ENCODE measurements at places on chromosomes 6 and 20. TPM values are rescaled to one million over a fixed set of nuclear protein-coding genes. Genes with fewer than 3 reads are reported as not detected.

The PKHD1 gene
- polyA plus RNA-seq: 0.02 TPM

The MAP1LC3A gene
- polyA plus RNA-seq: 44.8 TPM

The LPIN3 gene
- 5.2 TPM for polyA plus RNA-seq

The MOCS1 gene
- 18.8 TPM for polyA plus RNA-seq

The COL9A3 gene
- 4.2 TPM for polyA plus RNA-seq

The CRYBG1 gene
- 13.2 TPM for polyA plus RNA-seq

The KLHDC3 gene
- 74.4 TPM for polyA plus RNA-seq

The ULBP1 gene
- 1.9 TPM for polyA plus RNA-seq

The NRSN1 gene
- polyA plus RNA-seq: not detected

The RIPOR3 gene
- polyA plus RNA-seq: 9.9 TPM

The CDYL gene
- 5.8 TPM for polyA plus RNA-seq

The MBOAT1 gene
- 2.3 TPM for polyA plus RNA-seq

DNA sequence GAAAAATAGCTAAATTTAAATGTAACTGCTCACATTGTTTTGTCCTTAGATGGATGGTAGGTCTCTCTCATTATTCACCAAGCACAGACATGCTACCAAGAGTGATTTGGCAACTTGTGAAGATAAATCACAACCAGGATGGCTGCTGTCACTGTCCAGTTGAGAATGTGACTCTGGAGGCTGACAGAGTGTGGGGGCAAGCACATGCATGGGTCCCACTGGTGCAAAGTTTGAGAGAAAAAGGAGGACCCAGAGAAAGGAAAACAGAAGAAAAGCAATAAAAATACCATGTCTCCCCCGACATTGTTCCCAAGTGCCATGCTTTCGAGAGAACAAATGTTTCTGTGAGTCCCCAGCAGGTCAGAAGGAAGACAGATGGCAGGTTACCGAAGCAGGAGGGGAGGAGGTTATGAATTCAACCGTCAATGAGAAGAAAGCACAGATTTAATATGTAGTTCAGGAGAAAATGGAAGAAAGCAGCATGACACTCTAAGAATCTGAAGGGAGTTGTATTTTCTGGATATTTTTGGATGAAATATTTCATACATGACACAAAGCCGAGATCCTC lies 73.0 kb upstream of the TSHZ2 start:
- DNase-seq: no peak

- no peak for DNase-seq
Measured at GRCh38 chr6:13294499-13295069, 33.8 kb downstream of the TBC1D7 start.

- DNase-seq: no peak
Measured at GRCh38 chr6:162459985-162460384, 267.6 kb downstream of the PRKN start.

DNA sequence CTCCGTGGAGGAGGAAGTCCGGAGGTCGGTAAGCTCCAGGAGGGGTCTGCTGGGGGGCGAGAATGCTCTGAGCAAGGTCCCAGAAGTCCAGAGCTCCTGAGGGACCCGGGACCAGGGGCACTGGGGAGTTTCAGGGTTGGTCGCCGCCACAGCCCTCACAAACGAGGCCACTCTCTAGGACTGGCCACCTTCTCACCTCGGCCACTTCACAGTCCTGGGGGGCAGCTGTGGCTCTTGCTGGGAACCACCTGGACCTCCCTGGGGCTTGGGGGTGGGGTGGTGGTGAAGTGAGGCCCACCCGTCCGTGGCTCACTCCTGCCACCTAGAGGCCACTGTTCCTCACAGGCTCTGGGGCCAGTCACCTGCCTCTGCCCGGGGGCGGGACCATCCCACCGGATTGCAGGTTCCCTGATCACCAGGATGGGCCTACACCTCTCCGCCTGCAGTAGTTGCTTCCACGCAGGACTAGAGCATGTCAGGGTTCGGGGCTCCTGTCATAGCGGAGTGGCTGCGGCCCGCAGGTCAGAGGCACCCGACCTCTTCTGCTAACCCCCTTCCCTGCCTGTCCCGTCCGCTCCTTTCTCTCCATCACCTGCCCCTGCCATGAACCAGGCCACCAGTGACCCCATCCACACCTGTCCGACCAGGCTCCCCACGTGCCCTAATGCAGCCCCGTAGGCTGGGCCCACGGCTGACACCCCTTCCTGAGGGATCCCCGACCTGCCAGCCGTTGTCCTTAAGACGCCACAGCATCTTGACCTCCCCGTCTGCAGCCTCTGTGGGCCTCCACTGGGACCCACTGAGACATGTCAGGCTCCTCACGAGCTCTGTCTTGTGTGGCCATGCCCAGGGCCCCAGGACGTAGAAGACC lies 5.1 kb upstream of the TCEA2 start:
- DNase-seq: peak; percentile 76

- no peak for DNase-seq
Measured at GRCh38 chr6:105495515-105495914, 92.6 kb upstream of the PREP start.

DNA sequence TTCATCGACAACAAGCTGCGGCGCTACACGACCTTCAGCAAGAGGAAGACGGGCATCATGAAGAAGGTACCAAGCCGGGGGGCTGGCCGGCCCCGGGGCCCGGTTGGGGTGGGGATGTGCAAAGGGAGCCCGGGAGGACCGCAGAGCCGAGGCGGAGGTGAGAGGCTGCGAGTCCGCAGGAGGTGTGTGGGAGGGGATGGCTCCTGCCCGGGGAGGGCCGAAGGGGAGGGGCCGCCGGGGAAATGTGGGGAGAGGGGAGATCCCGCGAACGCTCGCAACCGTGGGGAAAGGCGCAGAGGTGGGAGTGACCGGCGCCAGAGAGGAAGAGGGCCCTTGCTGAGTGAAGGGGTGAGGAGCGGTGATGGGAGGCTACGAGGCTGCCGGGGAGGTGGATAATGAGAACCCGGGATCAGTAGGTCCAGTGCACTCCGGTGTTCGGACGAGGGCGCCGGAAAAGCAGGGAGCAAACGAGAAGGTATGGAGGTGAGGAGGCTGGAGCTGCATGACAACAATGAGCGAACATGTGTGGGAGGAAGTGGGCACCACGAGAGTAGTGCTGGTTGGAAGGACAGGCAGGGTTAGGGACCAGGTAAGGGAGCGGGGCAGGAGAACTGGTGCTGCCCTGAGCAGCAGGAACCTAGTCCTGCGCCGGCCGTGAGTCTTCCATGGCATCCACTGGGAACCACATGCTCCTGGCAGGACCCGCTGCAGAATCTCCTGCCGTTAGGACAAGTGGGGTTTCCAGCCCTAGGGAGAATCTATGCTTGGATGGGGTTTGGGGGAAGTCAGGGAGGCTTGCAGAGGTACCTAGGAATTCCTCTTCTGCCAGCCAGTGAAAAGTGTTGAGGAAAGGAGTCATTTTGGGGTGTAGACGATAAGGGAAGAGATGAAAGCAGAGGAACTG lies 1.3 kb downstream of the SRF start:
- peak; percentile 57 for DNase-seq

DNA sequence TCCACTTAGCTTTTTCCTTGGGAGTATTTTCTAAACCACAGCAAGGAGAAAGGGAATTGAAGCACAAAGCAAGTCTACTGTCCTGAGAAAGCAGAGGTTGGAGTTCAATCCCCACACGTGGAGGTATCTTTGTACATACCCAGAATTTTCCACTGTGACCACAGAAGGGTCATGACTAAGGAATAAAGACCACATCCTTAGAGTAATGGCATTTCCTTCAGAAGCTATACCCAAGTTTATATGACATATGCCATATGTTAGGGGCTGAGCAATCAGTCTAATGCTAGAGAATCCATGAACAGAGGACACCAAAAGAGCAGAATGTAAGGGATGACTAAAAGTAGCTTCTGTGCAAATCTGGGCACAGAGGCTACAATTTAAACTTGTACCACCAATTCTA lies 46.4 kb downstream of the ATG5 start:
- no peak for DNase-seq

- no peak for DNase-seq
Measured at GRCh38 chr6:18400831-18401446, 13.8 kb downstream of the RNF144B start.

DNA sequence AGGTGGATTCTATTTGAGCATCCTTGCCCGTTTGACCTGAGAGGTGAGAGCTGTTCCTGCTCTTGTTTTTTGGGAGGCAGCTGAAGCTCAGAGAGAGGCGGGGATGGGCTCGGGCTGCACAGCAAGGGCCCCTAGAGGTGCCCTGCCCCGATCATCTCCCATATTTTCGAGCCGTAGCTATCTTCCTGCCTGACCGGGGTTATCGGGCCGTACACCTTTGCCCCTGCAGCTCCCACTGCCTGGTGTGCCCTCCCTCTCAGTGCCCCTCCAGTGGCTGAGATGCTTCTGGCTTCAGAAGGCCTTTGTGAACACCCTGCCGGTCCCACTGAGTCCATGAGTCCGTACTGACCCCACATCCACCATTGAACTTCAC lies 6.7 kb downstream of the SRC start:
- no peak for DNase-seq

DNA sequence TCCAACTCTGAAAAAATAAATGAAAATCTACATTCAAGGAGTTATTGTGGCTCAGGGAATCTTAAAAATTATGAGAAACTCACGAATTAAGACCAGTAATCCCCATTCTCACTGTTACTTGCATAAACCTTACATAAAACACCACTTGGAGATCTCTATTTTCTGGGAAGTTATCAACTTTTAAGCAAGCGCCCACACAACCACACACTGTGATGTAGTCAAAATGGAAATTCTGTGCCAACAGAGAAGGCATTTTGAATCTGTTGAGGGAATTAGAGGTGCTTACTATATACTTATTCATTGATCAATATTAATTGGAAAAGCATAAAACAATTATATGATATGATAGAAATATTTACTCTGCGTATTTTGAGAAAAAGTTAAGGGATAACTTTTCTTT lies 58.7 kb downstream of the HAO1 start:
- DNase-seq: no peak

GRCh38 chr20:1362484-1362883 lies 30.4 kb downstream of the FKBP1A start:
- no peak for DNase-seq

- DNase-seq: no peak
Measured at GRCh38 chr6:56579155-56579851, 63.4 kb downstream of the DST start.

DNA sequence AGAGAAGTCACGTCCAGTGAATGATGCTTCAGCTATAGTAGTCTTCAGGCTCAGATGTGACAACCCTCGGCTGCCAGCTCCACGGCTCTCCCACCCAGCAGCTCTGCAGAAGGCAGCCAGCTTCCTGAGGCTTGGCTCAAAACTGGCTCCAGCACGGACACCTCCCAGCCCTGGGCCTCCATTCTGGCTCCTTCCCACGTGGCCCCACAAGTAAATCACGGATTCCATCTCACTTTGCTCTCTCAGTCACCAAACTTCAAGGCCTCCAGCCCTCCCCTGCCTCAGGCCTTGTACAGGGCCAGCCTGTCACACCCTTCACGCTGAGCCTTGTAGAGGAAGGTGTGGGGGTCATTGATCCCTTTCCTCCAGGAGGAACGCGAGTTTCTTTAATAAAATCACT lies 55.8 kb downstream of the GTF2H5 start:
- no peak for DNase-seq

DNA sequence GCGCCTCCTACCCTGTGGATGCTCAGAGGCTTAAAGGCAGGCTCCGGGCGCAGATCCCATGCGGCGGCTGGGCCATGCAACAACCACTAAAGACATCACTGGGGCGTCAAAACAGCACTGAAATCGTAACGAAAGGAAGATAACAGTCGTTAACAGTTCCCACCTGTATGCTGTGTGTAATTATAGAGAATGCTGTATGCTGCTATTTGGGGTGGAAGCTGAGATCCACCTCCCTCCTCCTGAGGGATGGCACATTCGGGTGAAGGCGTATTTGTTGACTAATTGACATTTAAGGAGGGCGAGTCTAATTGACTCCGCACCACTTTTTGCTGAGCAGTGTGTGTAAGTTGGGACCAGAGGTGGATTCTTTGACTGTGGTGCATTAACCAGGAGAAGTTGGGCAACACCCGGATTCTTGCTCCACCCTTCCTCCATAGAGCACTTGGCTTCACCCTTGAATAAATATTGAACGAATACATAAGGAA lies 687 bp downstream of the SLC35A1 start:
- DNase-seq: peak; percentile 17

DNA sequence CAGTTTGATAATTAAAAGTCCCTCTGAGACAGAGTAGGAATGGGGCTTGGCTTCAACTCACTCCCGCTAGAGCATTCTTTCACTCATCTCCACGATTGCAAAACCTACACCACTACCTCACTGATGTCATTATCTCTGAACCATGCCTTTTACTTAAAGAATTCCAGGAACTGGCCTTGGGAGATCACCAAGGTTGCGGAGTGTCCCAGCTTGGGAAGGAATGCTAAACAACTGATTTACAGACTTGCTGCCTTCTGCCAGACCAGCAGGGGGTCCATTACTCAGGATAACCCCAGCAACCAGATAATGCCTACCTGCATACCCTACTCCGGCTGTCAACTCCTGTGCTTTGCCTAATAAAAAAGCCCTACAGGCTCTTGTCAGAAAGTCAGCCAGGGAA lies 102.2 kb upstream of the RALGAPA2 start:
- DNase-seq: no peak

- DNase-seq: peak; percentile 54
Measured at GRCh38 chr20:31606804-31607639, 1.9 kb downstream of the ID1 start.

- DNase-seq: no peak
Measured at GRCh38 chr20:25237610-25238318, 10.1 kb upstream of the PYGB start.
